ENCODE measurements at places on chromosomes 4 and X. TPM values are rescaled to one million over a fixed set of nuclear protein-coding genes. Genes with fewer than 3 reads are reported as not detected.

Gene UBE2D3
- total RNA-seq = 577 TPM

Gene ADGRG2
- total RNA-seq = not detected

Gene ZNF275
- 12.7 TPM for total RNA-seq

Gene PALLD
- total RNA-seq = 0.94 TPM

Gene MYOZ2
- total RNA-seq = not detected

Gene TMSB15B
- 6.4 TPM for total RNA-seq

Gene UGT2B17
- total RNA-seq = 0.10 TPM

Gene RTL3
- not detected for total RNA-seq

Gene SYTL4
- total RNA-seq = 0.08 TPM

Gene SPANXB1
- total RNA-seq = not detected

Gene ENOX2
- total RNA-seq = 14.9 TPM

Gene PCDH11X
- not detected for total RNA-seq

Gene TRPC3
- total RNA-seq = not detected

Gene MAGEC2
- not detected for total RNA-seq

Gene MSANTD1
- total RNA-seq = 0.78 TPM

Gene ETDB
- not detected for total RNA-seq

Gene FRMD7
- not detected for total RNA-seq

Gene FHL1
- 7.0 TPM for total RNA-seq

Gene GRK4
- total RNA-seq = 3.0 TPM

Gene SLC16A2
- 0.42 TPM for total RNA-seq

Gene TLR1
- total RNA-seq = 2.0 TPM

Gene ARSJ
- not detected for total RNA-seq

Gene USP51
- 1.2 TPM for total RNA-seq

Gene GALNT7
- 10.2 TPM for total RNA-seq

Gene OPN1LW
- not detected for total RNA-seq

Gene SLC10A6
- total RNA-seq = not detected

Gene SLC26A1
- 0.05 TPM for total RNA-seq

Gene SPATA4
- not detected for total RNA-seq

Gene RAI2
- total RNA-seq = 0.41 TPM

Gene SCML1
- 2.3 TPM for total RNA-seq
